Right renal pelvis (tissue), 4 donors: ENCODE measurements at places on chromosomes 5 and 9. TPM values are rescaled to one million over a fixed set of nuclear protein-coding genes. Genes with fewer than 3 reads are reported as not detected.

Gene SVEP1
- 7.4 TPM for polyA plus RNA-seq

Gene ENTREP1
- 2.5 TPM for polyA plus RNA-seq

Gene FGFR4
- 61.5 TPM for polyA plus RNA-seq

Gene SPINK1
- 9.0 TPM for polyA plus RNA-seq

Gene TPM2
- 167 TPM for polyA plus RNA-seq

Gene PCDHGA5
- polyA plus RNA-seq = 2.2 TPM

Gene EIF4EBP3
- polyA plus RNA-seq = 12.2 TPM

Gene HACD4
- polyA plus RNA-seq = 3.7 TPM

Gene GMCL2
- polyA plus RNA-seq = not detected

Gene ADAMTSL2
- 2.9 TPM for polyA plus RNA-seq

Gene UGT3A1
- polyA plus RNA-seq = 116 TPM
